ENCODE measurements at places on chromosomes 7 and 10. TPM values are rescaled to one million over a fixed set of nuclear protein-coding genes. Genes with fewer than 3 reads are reported as not detected.

Gene VENTX
- not detected for total RNA-seq

Gene SFRP5
- total RNA-seq: not detected

Gene RASSF4
- 0.42 TPM for total RNA-seq

Gene TRPV5
- total RNA-seq: not detected

Gene MUC12
- total RNA-seq: not detected

Gene UCN3
- total RNA-seq: not detected

Gene ANKRD7
- not detected for total RNA-seq

Gene SNCG
- not detected for total RNA-seq

Gene MARVELD1
- 1.3 TPM for total RNA-seq

Gene SFTPA1
- total RNA-seq: not detected

Gene SAMD9L
- total RNA-seq: 145 TPM

Gene RSU1
- 106 TPM for total RNA-seq

Gene FOXI2
- not detected for total RNA-seq

Gene TMEM229A
- total RNA-seq: not detected

Gene INPP5F
- total RNA-seq: 11.1 TPM

Gene GDI2
- 242 TPM for total RNA-seq

Gene FAM25A
- not detected for total RNA-seq

Gene SLC26A5
- total RNA-seq: not detected

Gene EVX1
- not detected for total RNA-seq

Gene FAM24A
- not detected for total RNA-seq

Gene TRIL
- not detected for total RNA-seq

Gene PAX4
- not detected for total RNA-seq

Gene CALML5
- not detected for total RNA-seq

Gene FGL2
- 1.1 TPM for total RNA-seq

Gene SNX10
- 28.1 TPM for total RNA-seq

Gene C1GALT1
- 61.4 TPM for total RNA-seq

Gene PRKCQ
- 69.5 TPM for total RNA-seq

Gene SEMA3A
- total RNA-seq: 1.3 TPM

Gene AOC1
- not detected for total RNA-seq

Gene UFSP1
- total RNA-seq: 2.3 TPM

Gene C7orf57
- total RNA-seq: 0.10 TPM

Gene MMD2
- not detected for total RNA-seq

Gene CH25H
- total RNA-seq: not detected

Gene FAM200A
- 4.9 TPM for total RNA-seq

Measured in activated CD4-positive, alpha-beta T cell treated with anti-CD3 and anti-CD28 coated beads, Interleukin-2, amount 10 ng/mL, durations not matched to agents 7 days and 5 days (primary cell).